ENCODE measurements at places on chromosomes 7 and 10.

DNA sequence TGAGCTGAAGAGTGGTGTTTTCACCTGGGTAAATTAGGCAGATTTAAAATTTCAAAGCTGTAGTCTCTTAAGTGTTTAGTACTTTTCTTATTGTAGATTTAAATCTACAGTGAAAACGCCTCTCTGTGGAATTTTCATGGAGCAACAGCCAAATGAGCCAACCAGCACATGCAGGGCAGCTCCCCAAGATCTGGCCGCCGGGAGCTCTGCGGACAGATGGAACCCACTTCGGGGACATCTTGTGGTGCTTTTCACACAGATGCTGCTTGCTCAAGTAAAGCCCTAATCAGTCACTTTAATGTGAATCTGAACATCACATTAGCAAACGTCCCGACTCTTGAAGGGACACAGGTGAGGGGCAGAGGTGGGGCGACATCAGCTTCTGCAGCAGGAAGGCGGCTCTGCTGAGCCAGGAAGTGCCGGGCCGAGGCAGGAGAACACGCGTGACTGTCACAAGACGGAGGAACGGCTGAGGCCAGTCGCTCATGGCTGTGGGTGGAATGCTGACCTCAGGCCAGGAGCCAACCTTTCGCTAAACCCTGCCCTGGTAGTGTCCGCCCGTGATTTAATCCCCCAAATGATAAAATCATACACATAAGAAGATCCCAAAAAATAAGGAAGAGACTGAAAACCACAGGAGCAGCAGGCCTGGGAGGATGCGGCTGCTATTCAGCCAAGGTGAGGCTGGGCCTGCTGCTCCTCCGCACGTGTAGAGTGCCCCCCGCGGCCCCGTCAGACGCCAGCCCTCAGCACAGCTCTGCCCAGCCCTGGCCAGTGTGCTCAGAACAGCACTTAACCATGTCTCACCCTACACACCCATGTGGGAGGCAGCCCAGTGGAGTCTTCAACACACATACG, 256.8 kb downstream of the ZMYND11 start:
- no peak for DNase-seq

DNA sequence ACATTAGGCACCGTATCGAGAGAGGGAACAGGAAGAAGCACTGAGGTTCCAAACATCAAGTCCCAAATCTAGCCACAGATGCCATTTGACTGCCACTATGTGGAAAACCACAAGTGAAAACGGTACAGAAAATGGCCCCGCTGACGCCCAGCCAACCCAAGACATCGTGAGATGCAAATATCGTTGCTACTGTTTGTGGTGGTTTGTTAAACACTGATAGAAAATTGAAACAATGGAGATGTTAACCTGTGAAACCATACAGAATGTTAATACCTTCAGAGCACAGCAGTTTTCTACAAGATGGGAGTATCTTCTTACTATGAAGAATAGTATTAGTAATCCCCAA, 152.4 kb upstream of the LRRTM3 start:
- no peak for DNase-seq

GRCh38 chr10:5665373-5666007, 905 bp downstream of the ASB13 start:
- DNase-seq: peak; percentile 11

- DNase-seq: no peak
Observed at GRCh38 chr10:33723181-33723580, 388.7 kb upstream of the NRP1 start.

- DNase-seq: peak; percentile 37
Observed at GRCh38 chr7:94022550-94022949, 18.4 kb upstream of the BET1 start.

- no peak for DNase-seq
Observed at GRCh38 chr7:20578257-20578771, 37.2 kb upstream of the ABCB5 start.

DNA sequence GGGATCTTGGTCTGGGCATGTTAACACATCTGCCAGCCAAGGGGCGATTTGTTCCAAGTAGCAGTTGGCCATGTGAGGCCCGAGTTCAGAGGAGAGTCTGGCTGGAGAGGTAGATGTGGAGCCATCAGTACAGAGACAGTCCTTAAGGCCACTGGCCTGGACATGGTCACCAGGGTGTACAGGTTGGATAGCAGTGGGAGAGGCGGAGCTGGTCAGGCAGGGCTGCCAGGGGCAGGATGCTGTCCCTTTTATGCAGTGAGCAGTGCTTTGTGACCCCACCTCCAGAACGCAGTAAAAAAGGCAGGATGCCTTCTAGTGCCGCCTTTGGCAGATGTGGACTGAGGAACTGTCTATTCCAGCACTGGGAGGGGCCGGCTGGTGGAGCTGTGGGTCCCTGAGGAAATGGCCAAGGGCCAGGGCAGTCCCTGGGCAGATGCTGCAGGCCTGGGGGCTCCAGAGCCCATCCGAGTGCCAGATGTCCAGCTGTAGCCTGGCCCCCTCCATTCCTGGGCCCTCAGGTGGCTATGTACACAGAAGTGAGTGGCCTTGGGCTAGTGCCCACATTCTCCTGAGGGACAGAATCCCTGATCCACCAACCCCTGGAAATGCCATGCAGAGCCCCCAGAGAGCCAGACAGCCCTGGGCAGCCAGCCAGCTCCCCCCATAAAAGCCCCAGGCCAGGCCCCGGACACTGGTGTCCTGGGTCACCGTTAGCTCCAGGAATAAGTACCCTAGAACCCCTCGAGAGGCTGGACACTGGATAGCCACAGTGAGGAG, 17.2 kb upstream of the MYL7 start:
- DNase-seq: no peak

- no peak for DNase-seq
Observed at GRCh38 chr10:131452926-131453720, 141.6 kb upstream of the TCERG1L start.

- no peak for DNase-seq
Observed at GRCh38 chr7:4000139-4000538, 682.0 kb upstream of the FOXK1 start.

DNA sequence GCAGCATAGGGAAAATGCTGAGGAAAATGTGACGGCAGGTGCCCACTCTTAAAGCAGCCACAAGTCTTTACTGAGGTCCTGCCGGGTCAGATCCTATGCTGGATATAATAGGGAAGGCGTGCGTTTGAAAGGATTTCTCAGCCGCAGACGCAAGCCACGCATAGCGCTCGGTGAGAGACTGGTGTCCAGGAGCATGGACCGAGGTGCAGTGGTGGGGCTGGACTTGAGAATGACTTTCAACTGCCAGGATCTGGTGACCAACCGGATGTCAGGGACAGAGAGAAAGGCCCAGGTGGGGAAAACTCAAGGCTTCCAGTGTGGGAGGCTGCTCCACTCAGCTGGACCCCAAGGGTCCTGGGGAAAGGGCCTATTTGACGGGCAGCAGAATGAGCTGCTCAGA, 74.7 kb upstream of the INSIG1 start:
- no peak for DNase-seq

DNA sequence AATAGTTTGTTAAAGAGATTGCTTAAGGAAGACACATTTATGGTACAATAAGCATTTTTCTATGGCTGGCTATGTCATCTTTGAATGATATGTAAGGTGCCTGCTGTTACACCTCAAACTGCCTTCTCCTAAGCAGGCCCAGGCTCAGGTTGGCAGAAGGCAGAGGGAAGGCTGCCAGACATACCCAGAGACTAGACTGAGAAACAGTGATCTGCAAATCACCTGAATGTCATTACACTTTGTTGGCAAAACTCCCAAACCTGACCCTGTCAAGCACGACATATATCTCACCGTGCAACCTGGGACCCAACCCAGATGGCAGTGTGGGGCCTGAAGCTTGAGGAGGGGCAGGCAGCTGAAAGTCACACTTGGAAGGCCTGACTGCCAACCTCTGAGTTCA, 136.6 kb upstream of the TARP start:
- no peak for DNase-seq

Data from iris pigment epithelial cell (primary cell).